Stimulated activated CD8-positive, alpha-beta memory T cell treated with anti-CD3 and anti-CD28 coated beads, Interleukin-4, amount 100 ng/mL, for 1 hour (primary cell): ENCODE measurements at places on chromosomes 1 and 21.

DNA sequence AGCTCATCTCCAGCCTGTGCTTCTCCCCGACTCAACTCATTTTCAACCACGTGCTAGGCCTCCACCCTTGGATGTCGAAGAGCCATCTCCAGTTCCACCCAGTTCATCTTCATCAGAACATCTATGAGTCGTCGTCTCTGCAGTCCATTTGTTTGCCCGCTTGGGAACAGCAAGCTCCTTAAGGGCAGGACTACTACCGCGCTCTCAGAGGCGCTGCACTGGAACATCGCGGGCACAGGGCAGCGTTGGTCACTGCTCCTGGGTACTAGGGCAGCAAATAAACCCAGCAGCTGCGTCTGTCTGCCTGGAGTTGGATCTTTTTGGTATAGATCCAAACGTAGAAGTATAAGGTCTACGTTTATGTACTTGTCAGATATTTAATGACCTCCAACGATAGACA lies 478 bp upstream of the PRDM2 start:
- no peak for DNase-seq

- no peak for DNase-seq
Measured at GRCh38 chr1:175514387-175514953, 228.9 kb downstream of the TNR start.

DNA sequence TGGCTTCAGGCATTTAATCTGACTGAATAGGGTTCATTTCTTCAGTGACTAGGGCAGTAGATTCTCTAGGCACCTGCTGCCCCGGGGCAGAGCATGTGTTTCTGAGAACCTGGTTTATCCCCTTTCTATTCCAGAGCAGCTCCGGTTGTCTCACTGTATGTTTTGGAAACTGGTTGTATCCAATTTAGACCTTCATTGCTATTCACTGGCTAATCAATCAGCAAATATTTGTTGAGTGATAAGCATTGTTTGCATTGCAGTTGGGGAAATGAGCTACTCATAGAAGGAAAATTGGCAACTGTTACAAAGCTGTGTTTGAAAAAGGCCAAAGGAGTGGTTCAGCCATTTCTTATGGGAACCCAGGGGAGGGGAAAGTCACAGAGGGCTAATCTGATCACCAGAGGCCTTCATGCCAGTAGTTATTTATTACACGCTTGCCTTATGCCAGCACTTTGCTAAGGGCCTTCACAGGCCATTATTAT lies 2.9 kb downstream of the QSOX1 start:
- DNase-seq, result no peak

DNA sequence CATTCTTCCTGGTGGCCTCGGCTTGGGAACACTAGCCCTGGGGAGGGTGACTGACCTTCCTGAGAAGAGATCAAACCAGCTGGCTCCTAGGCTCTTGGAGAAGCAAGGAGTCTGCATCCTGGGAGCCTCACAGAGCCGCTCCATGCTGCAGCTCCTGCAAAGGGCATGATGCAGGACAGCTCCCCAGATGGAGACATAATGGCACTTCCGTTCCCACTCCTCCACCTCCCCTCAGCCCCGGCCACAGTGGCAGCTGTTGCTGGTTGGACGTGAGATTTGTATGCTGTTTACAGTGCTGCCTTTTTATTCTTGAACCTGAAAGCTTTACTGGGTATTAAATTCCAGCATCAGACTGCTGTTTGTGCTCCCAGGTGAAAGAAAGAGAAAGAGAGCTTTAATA lies 83.7 kb upstream of the CTTNBP2NL start:
- DNase-seq, result no peak

DNA sequence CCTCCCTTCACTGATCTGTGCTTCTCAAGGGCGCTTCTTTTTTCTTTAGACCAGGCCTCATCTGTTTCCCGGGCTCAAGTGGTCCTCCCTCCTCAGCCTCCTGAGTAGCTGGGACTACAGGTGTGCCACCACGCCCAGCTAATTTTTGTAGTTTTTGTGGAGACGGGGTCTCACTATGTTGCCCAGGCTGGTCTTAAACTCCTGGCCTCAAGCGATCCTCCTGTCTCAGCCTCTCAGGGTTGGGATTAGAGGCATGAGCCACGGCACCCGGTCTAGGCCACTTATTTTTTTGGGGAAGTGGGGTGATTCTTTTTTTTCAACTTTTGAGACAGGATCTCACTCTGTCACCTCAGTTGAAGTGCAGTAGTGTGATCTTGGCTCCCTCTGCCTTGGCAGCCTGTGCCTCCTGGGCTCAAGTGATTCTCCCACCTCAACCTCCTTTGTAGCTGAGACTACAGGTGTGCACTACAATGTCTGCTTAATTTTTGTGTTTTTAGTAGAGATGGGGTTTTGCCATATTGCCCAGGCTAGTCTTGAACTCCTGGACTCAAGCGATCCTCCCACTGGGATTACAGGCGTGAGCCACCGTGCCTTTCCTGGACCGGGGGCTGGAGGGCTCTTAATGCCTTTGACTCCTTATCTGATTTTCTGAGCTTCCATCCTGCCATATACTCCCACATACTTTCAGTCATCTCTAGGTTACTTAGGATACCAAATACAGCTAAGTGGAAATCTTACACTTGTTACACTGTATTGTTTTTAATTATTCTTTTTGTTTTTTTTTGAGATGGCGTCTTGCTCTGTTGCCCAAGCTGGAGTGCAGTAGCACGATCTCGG lies 18.9 kb downstream of the MFAP2 start:
- no peak for DNase-seq

GRCh38 chr1:53545663-53546408 lies 86.6 kb downstream of the DMRTB1 start:
- no peak for DNase-seq

GRCh38 chr21:26801498-26801897 lies 43.7 kb downstream of the ADAMTS1 start:
- no peak for DNase-seq

DNA sequence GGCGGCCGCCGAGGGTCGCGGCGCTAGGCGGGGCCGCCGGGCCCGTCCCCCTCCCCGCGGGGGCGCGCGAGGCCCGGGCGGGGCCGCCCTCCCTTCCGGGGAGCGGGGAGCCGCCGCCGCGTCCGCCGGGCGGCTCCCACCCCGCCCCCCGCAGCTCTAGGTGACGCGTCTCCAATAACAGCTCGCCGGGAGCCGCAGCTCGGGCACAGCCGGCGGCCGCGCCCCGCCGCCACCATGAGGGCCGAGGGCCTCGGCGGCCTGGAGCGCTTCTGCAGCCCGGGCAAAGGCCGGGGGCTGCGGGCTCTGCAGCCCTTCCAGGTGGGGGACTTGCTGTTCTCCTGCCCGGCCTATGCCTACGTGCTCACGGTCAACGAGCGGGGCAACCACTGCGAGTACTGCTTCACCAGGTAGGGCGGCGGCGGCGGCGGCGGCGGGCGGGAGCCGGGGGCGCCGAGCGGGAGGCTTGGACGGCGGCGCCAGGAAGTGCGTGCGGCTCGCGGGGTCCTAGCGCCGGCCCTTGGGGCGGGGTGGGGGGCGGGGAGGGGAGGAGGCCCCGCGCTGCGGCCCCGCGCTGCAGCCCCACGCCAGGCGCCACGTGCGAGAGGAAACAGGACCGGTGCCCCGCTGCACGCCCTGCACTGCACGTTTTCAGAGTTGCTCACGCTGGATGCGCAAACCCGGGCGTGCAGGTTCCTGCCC lies at the start of gene SMYD2:
TSS of gene SMYD2 (plus strand) at position 139 of the 699 bp plus-strand sequence. CDS start at position 235, 96 bp downstream.
- peak; percentile 31 for DNase-seq

DNA sequence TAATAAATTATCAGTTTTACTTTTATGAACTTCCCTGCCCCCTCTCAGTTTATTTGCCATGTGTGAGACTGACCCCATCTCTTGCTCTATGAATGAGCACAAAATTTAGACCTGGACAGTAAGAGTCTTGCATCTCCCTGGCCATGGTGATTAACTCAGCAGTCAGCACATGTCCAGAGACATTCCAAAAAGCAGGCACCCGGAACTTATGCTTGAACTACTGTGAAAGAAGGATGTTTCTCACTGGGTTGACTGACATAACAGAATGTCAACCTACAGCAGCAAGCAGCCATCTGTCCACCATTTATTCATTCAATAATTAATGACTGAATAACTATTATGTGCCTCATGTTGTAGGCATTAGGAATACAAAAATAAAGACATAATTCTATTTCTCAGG lies 11.3 kb upstream of the SEC16B start:
- no peak for DNase-seq

GRCh38 chr1:182575540-182576149 lies 13.4 kb downstream of the RNASEL start:
- no peak for DNase-seq

GRCh38 chr1:177130451-177130945 lies 34.0 kb downstream of the ASTN1 start:
- no peak for DNase-seq

- peak; percentile 16 for DNase-seq
Measured at GRCh38 chr1:45359882-45360513, 19.8 kb upstream of the MUTYH start.

DNA sequence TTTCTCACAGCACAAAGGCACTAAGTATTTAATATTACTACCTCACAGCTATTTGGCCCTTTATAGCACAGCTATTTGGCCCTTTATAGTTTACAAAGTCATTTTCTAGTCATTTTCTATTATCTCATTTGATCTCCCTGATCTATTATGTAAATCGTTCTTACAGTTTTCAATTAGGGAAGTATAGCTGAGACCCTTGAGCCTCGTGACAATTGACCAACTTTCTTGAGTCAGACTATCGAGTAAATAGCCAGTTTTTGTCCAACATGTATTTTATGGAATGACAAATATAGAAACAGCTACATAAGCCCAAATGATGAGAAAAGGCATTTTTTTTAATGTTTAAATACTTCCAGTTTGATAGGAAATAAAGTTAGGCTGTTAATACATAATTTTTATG lies 7.0 kb upstream of the ANGPTL1 start:
- no peak for DNase-seq

DNA sequence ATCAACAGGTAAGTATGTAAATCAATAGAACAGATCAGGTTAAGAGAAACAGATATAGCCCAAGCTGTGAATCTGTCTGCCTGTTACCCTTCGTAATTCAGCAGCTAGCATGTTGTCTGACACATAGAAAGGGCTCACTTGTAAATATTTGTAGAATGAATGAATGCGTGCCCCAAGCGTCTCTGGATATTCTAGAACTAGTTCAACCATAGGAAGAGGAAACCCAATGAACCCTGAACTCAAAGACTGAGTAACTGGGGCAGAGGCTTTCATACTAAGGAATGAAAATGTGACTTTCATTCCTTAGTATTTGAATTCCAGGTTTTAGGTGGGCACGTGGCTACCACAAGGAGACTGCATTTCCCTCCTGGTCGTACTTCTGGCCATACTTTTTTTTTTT lies 60.1 kb upstream of the SMYD2 start:
- no peak for DNase-seq

DNA sequence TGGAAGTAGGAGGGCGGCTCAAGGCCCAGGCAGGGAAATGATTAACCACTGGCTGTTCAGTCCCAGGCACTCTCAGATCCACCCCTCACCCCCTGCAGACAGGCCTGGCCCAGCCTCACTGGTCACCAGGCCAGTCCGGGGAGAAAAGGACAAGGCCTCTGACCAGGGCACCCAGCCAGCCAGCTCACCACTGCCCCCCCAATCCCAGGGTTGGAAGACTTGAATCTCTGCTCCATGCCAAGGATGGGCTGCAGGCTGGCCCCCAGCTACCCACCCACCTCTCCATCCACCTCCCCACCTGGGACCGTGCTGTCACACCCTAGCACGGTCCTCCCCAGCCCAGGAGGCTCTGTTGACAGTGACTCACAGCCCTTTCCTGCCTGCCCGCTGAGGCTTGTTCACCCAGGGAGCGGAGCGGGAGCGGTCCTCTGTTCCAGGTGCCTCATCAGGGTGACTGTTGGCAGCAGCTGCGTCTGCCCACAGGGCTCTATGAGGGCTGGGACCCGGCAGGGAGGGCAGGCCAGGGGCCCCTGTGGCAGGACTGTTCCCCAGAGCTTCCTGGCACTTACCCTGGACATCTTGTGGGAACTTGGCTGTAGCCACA lies 2.2 kb downstream of the LAD1 start:
- no peak for DNase-seq

- DNase-seq, result no peak
Measured at GRCh38 chr1:5455056-5455455, 537.2 kb downstream of the NPHP4 start.

- DNase-seq, result no peak
Measured at GRCh38 chr1:26913389-26913753, 404 bp downstream of the NR0B2 start.

- peak; percentile 42 for DNase-seq
Measured at GRCh38 chr1:12658531-12659453, 14.9 kb downstream of the AADACL4 start.

GRCh38 chr1:151443846-151444782 lies 15.2 kb downstream of the POGZ start:
- DNase-seq, result peak; percentile 39

DNA sequence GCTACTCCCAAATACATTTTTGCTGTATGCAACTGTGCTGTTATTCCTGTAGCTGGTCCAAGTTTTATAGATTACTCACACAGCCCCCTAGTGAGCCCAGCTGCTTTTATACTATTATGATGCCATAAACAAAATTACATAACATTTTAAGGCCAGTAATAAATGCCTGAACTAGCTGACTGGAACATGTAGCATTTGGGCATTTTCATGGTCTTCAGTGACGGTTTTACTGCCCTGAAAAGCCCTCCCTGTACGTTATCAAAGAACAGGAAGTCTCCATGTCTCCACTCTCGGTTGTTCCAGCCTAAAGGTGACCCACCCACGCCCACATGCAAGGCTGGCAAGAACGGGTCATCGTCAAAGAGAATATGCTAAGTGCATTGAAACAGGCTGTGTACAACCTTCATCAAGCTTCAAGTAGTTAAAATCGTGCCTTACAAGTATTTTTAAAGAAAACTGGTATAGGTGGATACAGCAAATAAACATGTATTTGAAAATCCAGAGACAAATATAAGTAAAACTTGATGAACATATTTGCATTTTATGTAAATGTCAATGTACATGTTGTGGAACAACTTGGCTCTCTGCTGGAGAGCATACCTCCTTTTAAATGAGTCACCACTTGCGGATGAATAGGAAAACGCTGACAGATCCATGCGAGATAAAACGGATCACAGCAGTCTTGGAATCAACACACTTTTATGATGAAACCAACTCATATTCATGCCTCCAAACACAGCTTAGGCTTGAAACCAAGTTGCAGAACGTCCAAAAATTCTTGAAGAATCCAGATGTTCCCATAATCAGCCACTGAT lies 520.5 kb downstream of the SMYD3 start:
- DNase-seq, result no peak

- DNase-seq, result no peak
Measured at GRCh38 chr1:248576260-248576980, 1.9 kb upstream of the OR2T34 start.

GRCh38 chr1:172941945-172942344 lies 108.8 kb downstream of the TNFSF18 start:
- no peak for DNase-seq
